Caki2 (cell line): ENCODE measurements at places on chromosomes 11 and 22.
A peak's percentile ranks its signal among the peaks of the same experiment; 100 is the strongest.

DNA sequence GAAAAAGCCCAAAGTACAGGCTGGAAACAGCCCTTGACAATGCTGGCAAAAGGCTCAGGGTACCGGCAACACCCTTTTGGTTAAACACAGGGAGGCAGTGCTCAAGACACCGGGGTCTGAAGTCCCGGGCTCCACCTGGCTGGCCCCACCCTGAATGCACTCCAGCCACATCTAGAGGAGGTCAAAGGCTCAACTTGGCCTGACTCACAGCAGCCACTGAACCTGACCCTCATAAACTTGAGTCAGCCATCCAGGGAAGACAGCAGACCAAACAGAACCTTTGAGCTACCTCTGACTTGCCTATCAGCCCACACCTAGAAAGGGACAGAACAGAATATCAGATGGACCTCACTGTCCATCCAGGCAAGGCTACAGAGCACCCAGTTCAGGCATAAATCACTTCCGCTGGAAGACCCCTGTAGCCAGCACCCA is 3.8 kb downstream of the CFL1 start:
- no peak for DNase-seq

GRCh38 chr11:96098511-96099241 is 174.8 kb upstream of the MTMR2 start:
- DNase-seq, result no peak

DNA sequence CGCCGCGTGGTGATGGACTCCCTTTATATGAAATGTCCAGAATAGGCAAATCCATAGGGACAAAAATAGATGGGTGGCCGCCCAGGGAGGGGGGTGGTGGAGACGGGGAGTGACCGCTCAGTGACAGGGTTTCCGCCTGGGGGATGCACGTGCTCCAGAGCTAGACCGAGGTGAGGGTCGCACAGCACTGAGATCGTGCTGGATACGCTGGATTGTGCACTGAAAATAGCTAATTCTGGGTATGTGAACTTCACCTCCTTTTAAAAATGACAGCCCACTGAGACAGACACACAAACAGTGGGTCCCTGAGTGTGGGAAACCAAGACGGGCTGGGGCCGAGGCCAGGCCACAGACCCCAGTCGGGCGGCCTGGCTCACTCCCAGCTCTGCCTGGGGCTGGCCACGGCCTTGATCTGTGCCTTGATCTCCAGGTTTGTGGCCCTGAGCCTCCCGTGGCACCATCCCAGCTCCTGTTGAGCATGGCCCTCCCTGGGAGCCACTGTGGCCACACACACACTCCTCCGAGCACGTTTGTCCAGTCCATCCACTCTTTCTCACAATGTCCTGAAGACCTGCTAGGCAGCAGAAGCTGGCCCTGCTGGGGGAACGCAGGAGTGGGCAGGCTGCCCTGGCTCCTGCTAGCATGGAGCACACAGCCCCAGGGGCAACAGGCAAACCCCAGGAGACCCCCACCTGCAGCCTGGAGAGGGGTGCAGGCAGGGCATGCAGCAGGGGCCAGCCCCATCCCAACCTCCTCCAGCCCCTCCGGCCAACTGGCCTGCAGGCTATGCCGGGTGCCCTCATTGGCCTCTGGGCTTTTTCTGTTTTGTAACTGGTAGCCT is 41.0 kb upstream of the TH start:
- DNase-seq, result no peak

DNA sequence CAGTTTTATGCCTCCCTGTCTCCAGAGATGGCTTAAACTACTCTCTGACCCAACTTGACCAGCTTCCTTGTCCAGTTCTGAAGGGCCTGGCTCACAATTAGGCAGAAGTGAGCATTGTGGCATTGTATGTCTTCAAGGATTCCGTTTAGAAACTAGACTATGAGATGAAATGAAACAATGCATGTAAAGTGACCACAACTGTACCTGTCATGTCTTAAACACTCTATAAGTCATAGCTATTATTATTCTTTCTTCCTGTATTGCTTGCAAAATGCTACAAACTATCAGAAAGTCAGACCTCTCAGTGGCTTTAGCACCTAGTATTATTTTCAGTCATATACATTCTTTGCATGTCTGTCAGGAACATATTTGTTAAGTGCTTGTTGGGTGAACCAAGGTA is 127.9 kb upstream of the MTMR2 start:
- DNase-seq, result no peak

- no peak for DNase-seq
These were observed 7.9 kb upstream of the RGL4 start for GRCh38 chr22:23682827-23683355.

DNA sequence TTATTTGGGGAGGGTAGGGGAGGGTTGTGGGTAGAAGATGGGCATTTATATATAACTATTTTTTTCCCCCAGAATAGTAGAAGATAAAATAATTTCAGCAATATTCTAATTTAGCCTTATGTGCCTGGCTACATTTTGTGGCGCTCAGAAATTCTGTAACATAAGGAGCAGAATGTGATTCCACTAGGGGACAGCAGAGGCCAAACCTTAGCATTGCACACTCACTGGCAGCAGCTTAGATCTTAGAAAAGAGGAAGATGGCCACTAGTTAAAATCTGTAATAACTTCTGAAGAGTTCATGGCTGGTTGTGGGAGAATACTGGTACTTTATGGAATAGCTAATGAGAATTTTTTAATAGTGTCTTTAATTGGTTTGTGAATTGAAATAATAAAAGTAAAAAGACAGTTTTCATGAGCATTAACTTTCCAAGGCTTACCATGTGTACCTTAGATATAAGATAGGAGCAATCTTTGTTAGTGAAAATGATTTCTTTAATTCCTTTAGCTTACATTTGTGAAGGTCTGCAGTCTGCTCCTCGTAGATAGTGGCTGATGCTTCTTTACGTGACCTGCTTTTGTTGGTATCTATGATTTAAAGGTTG is 33.1 kb downstream of the DDX10 start:
- DNase-seq, result peak; percentile 30

GRCh38 chr22:39931251-39931650 is 28.9 kb upstream of the TMA7B start:
- no peak for DNase-seq
